ENCODE measurements at places on chromosomes 2 and 18. TPM values are rescaled to one million over a fixed set of nuclear protein-coding genes. Genes with fewer than 3 reads are reported as not detected.

DNA sequence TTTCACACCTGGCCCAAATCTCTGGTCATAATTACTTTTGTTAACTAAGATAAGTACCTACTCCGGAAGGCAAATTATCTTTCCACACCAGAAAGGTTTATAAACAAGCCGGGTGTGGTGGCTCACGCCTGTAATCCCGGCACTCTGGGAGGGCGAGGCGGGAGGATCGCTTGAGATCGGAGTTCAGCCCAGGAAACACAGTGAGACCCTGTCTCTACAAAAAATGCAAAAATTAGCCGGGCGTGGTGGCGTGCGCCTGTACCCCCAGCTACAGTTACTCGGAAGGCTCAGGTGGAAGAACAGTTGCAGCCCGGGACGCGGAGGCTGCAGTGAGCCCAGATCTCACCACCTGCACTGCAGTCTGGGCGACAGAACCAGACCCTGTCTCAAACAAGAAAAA lies 2.1 kb downstream of the PUM2 start:
- no peak for DNase-seq

DNA sequence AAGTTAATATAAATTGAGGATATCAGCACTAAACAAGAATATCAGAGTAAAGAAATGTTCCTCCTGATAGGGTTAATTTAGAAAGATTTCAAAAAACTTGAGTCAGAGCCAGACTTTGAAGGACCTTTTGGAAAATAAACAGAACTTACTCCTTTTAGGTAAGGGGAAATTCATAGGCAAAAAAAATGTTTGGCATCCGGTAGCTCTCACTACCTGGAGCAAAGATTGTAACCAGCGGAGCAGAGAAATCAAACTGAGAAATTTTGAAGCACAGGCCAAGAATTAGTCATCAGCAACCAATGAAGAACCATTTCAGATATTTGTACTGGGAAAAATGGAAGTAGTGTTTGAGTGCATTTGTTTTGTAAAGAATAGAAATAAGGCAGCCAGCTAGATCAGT lies 113.0 kb downstream of the ICA1L start:
- no peak for DNase-seq

The TRIM54 gene
- 2.1 TPM for total RNA-seq

DNA sequence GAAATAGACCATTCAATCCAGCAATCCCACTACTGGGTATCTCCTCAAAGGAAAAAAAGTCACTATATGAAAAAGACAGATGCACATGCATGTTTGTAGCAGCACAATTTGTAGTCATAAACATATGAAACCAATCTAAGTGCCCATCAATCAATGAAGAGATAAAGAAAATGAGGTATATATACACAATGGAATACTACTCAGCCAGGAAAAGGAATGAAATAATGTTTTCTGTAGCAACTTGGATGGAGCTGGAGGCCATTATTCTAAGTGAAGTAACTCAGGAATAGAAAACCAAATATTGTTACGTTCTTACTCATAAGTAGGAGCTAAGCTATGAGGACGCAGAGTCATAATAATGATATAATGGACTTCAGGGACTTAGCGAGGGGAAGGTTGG lies 45.2 kb upstream of the LRRC30 start:
- DNase-seq = no peak

- no peak for DNase-seq
Measured at GRCh38 chr18:31497404-31497835, 557 bp upstream of the DSG2 start.

- DNase-seq = no peak
Measured at GRCh38 chr18:75827751-75828287, 400.3 kb upstream of the SMIM21 start.

DNA sequence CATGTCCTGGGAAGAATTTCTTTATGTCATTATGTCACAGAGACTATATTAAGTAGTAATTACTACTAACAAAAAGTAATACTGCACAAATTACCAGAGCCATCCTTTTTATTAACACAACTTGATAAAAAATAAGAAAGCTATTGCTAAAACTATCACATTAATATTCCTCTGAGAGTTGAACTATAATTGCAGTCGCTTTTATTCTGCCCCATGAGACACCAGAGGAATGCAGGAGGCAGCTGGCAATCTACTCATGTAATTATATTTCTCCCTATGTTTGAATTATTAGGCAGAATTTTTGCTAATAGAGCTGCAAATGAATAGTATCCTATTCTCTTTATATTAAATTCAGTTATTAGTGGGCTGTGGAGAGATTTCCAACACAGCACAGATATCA lies 220.7 kb downstream of the LRRTM4 start:
- DNase-seq = no peak

GRCh38 chr18:48460929-48461583 lies 51.9 kb upstream of the ZBTB7C start:
- no peak for DNase-seq

The BCL11A gene
- total RNA-seq = not detected

GRCh38 chr2:111984213-111984604 lies 70.9 kb upstream of the TMEM87B start:
- no peak for DNase-seq

The ABHD1 gene
- not detected for total RNA-seq

DNA sequence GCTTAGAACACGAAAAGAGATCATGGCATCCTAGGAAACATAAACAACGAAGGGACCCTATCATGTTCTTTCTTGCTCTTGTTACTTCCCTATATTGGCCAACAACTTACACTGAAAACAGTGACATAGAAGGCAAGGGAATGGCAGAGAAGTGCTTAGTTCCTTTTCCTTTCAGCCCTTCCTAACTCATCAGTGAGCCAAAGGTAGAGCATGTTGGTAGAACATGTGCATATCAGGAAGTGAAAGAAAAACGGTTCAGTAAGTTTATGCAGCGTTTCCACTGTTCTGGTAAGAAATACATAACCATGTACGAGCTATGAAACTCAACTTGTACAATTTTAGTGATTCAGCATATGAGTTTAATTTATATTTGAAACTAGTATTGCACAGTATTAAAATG lies 21.7 kb downstream of the AKAIN1 start:
- no peak for DNase-seq

- no peak for DNase-seq
Measured at GRCh38 chr2:60495041-60495625, 58.3 kb downstream of the BCL11A start.

DNA sequence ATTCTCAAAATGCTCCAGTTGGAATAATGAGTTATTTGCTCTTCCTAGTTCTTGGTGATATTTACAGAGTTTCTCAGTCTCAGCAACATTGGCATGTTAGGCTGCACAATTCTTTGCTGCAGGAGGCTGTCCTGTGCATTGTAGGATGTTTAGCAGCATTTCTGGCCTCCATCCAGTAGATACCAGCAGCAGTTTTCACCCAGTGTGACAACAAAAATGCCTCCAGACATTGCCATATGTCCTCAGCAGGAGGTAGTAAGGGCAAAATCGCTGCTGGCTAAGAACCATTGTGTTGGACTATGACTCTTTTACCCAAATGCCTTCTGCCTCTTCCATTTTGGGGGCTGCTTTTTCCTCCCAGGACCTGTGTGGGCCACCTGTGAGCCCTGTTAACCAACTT lies 50.4 kb downstream of the PAX8 start:
- no peak for DNase-seq

The ALPP gene
- total RNA-seq = not detected

GRCh38 chr2:177246000-177246399 lies 18.5 kb downstream of the NFE2L2 start:
- no peak for DNase-seq

DNA sequence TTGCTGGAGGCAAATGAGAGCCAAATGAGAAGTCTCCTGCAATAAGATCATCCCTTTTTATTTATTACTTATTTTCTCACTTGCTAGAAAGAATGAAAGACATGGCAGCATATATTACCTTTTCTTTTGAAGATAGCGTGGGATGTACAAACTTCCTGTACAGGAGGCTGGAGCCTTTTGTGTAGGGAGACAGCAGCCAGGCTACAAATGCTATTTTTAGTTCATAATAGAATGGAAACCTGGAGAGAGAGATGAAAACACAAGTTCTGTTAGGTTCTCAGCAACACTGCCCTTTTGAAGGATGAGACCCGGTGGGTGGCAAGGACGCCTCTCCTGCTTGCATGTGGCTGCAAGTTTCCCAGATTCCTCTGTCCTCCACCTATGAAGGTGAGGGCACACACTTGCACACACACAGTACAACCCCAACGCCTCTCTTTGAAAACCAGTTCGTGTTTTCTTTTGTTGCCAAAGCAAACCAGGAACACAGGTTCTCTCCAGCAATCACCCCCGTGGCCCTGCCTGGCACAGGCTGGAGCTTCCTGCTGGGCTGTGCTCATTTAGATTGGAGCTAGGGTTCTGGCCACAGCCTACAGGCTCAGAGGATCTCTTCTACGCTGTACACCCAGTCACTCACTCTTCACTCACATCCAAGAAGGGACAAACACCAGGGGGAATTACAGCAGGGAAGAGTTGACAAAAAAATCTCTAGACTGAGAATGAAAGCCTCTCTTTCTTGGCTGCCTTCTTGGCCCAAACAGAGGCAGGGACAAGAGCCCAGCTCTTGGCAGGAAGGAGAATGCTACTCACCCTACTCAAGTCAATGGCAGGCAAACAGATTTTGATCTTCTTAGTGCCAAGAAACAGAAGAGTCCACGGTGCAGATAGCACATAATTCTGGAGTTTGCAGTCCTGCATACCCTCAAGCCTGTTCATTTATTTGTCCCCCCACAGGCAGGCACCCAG lies 55.6 kb downstream of the MRPL35 start:
- DNase-seq = peak; percentile 42

All from MG63 (cell line).